ENCODE measurements at places on chromosomes 5 and 9. TPM values are rescaled to one million over a fixed set of nuclear protein-coding genes. Genes with fewer than 3 reads are reported as not detected.
A peak's percentile ranks its signal among the peaks of the same experiment; 100 is the strongest.

DNA sequence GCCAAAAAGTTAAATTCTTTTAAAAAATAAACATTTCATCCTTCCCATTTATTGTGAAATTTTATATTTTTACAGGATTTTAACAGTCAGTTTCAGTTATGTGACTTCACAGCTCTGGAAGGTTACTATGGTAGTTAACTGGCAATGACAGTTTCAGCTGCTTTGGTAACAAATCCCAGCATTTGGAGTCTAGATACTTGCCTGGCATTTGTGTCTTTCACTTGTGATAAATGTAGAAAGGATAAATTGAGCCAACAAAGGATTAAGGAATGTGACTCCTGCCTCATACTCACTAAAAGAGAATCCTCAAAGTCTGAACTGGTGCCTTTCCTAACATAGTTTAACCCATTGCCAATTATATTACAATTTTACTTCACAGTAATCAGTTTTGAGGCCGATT lies 315.5 kb downstream of the FER start:
- no peak for DNase-seq

GRCh38 chr9:76369583-76369982 lies 24.6 kb downstream of the RFK start:
- DNase-seq = peak; percentile 90

DNA sequence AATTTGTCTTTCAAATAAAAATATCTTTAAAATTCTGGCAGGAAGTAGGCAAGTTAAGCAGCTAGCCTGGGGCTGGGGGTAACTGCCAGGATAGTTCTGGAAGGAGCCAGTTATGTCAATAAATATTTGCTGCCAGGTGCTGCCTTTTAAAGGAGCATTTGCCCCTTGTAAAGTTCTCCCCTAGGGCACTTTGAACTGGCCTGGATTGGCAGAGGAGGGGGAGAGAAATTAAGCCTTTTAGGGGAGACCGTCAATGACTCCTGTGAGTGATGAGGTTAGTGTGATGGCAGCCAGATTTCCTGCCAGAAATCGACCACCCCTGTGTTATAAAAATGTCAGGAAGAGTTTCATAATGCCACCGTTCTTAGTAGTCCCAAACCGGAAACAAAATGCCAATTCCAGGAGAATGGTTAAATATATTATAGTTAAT lies 89.8 kb upstream of the ELL2 start:
- DNase-seq = peak; percentile 66

ADAMTS12 gene
- total RNA-seq = 1.3 TPM

DNA sequence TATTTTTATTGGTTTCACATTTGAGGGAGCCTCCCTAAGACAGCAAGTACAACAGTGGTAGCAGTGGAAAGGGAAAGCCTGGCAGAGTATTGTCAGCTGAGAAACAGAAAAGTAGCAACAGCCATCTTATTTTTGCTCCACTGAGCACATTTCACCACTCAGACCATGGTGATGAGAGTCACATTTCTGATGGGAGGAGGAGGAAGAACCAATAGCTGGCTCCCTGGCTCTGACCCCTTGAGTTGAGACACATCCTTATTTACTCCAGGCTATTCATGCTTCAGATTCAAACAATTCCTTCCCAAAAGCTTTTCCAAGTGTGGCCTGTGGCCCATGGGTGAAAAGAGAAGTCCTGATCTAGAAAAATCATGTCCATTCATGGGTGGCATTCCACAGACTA lies 236.3 kb downstream of the ARHGAP26 start:
- no peak for DNase-seq

DNA sequence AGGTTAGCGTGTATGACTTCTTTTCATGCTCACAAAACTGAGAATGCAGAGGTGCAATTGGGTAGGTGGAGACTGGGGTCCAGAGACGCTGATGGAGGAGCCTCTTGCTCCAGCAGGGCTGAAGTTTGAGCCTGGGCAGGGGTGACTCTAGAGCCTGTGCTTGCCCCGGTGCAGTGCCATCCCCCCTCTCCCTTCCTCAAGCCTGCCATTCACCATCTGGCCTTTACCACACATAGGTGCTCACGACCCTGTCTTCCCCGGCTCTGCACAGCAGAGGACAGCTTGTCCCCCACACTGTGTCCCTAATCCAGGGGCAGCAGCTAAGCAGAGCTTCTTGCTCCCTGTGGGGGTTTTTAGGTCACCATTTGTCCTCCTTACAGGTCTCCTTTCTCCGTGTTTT lies 86.5 kb downstream of the DAP start:
- DNase-seq = no peak

WDR31 gene
- 7.3 TPM for total RNA-seq

RANBP17 gene
- total RNA-seq = 26.5 TPM

NCS1 gene
- 52.4 TPM for total RNA-seq

- no peak for DNase-seq
These were observed 567.5 kb upstream of the RIOK2 start for GRCh38 chr5:97750576-97750975.

PTGDS gene
- total RNA-seq = 37.1 TPM

DNA sequence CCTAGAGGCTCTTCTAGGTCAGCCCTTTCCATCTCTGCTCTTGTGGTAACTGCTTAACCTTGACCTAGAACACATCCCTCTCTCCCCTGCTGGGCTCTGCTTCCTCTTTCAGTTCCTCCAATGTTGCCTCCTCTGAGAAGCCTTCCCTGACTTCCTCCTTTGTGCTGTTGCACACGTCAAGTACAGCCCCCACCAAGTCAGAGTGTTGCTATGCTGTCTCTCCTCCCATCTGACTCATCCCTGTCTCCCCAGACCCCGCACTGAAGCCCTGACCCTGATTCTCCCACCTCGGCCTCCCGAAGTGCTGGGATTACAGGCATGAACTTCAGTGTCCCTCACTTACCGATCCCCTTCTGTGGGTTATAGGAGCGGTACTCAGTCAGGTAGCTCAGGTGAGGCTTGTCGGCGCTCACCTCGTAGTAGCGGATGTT lies 10.4 kb upstream of the TRIM14 start:
- DNase-seq = no peak

GRCh38 chr5:159891371-159891770 lies 24.9 kb upstream of the ADRA1B start:
- DNase-seq = peak; percentile 86

DNA sequence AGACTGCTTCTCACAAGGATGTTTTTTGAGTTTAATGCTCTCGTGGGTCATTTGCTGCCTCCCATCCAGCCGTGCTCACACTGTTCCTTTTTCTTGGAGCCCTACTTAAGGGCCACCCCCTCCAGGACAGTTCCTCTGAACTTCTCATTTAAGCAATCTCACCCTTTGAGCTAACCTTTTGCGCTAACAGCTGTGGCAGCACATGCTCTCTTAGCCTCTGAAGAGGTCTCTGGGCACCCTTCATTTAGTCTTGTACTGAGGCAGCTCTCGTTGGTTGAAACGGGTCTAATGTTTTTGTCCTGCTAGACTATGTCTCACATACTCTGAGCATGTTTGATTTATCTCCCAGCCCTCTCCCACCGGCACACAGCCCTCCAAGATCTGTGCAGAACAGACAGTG lies 11.8 kb downstream of the ALDH1B1 start:
- peak; percentile 62 for DNase-seq

DNA sequence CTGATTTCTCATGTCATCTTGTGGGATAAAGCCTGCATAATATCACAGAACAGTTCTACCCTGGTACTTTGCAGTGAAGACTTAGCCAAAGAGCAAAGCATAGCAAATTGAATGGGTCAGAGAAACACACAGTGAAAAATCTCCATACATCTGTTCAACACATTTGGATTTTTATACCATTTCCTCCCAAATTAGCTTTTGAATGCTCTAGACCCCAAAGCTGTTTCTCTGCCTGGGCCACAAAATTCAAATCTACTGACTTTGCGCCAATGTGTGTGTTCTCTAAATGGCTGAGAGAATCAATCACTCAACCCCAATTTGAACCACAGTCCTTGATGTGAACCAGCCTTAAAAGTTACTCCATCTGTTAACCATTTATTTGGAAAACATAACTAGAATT lies 236.9 kb upstream of the NFIL3 start:
- no peak for DNase-seq

DNA sequence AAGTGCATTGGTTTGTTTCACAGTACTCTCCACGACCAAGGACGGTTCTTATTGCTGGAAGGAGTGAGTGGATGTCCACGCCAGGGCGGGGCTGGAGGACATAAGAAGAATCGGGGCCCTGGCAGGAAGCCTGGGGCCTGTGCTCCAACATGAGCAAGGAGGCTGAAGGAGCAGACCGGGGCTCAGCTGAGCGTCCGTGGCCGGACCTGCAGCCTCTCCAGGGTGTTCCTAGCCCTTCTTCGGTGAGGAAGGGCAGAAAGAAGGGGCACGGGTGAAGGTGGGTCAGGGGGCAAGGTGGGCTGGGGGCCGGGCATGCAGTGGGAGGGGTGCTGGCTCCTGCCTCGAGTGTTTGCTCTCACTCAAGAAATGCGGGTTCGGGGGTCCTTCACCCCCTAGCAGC lies 18.1 kb downstream of the FAM78A start:
- no peak for DNase-seq

- DNase-seq = no peak
These were observed 142.4 kb upstream of the C9orf72 start for GRCh38 chr9:27715651-27716050.

MCIDAS gene
- 0.71 TPM for total RNA-seq

ENHO gene
- not detected for total RNA-seq

DNA sequence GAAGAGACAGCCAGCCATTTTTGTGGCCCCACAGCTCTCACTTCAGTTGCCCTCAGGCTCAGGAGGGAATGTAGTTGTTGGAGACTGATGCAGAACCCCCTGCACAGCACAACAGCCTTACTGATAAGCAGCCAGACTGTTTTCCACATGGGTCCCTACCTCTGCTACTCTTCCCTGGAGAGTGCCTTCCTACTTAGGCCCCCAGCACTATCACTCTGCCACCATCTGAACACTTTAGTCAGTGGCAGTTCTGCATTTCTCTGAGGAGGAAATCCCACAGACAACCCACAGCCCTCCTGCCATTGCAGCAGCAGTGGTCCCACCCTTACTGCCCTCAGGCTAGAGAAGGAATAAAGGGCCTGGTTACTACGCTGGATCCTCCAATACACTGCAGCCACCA lies 61.8 kb upstream of the PTPRD start:
- DNase-seq = no peak

DNA sequence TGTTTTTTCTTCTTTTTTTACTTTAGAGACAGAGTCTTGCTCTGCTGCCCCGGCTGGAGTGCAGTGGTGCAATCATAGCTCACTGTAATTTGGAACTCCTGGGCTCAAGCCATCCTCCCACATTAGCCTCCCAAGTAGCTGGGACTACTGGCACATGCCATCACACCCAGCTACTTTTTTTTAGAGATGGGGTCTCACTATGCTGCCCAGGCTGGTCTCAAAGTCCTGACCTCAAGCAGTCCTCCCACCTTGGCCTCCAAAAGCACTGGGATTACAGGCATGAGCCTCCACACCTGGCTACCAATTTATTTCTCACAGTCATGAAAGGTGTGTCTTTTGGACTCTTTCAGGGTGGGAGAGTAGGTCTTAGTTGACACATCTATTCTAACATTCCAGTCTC lies 83.0 kb upstream of the FAM120A start:
- DNase-seq = no peak

GRCh38 chr9:16514131-16514530 lies 356.3 kb downstream of the BNC2 start:
- DNase-seq = peak; percentile 4
